ENCODE measurements at places on chromosomes 7 and 10.

DNA sequence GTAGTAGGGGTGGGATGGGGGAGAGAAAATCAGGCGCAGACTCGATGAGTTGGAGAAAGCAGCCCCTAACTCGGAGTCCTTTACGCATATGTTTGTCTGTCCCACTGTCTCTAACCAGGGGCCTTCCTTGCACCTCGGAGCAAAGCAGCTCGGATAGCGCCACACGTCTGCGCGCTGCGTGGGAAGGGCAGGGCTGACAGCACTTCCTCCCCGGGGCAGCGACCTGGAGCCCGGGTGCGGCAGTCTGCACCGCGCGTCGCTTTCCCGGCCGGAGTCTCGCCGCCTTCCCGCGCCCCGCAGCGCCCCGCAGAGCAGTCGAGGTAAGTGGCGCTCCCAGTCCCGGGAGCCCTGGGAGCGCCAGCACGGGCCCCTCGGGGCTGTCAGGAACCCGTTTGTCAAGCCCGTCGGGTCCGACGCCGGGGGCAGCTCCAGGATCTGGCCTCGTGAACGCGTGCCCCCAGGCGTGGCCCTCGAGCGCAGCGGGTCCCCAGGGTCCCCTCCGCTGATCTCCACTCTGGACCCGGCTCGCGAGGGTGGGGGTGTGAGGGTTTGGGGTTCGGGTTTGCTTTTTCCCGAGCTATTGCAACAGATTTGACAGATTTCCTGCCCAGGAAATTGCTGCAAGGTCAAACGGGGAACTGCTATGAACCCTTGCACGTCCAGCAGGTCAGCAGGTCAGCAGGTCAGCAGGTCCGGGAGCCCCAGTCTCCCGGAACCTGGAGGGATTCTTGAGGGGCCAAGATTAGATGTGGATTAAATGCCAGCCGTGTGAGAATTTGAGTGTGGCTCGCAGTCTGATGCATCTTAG is 597 bp downstream of the APBB1IP start:
- DNase-seq: no peak

- no peak for DNase-seq
Observed at GRCh38 chr7:149866779-149867447, 6.9 kb upstream of the ATP6V0E2 start.

GRCh38 chr10:74898201-74898976 is 72.0 kb downstream of the KAT6B start:
- DNase-seq: no peak

GRCh38 chr7:125485223-125485622 is 555.6 kb upstream of the POT1 start:
- DNase-seq: no peak

- no peak for DNase-seq
Observed at GRCh38 chr7:30660331-30661255, 21.7 kb downstream of the CRHR2 start.

- no peak for DNase-seq
Observed at GRCh38 chr7:21984042-21984441, 38.3 kb upstream of the CDCA7L start.

DNA sequence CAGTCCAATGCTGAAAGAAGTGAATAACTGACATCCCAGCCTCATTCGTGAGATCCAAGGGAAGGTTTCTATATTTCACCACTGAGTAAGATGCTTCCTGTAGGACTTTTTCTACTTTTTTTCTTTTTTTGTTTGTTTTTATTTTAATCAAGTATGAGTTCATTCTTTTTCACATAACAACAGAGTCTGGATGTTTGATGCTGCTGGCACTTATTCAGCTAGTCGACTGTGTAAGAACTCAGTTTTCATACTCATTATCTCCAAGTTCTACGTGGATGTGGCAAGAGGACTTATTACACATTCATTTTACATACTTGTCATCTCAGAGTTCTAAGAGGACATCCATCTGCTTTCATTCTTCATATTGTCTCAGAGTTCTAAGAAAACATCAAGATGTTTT is 86.9 kb downstream of the CPXM2 start:
- no peak for DNase-seq

- DNase-seq: no peak
Observed at GRCh38 chr10:32332299-32332750, 14.6 kb downstream of the EPC1 start.

DNA sequence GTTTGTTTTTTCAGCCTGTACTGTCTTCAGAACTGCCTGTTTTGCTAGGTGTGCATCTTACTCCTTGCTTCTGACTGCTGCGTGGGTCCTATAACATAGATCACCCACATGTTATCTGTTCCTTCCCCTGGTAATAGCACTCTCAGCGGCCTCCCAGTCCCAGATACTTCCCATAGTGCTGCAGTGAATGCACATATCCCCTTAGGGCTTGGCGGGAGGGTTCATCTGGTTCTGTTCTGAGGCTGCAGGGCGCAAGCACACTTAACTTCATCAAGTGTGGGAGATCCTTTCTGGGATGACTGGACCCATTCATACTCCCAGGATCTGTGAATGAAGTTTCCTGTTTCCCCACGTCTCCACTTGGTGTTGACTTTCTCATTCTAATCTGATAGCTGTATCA is 90.7 kb downstream of the CELF2 start:
- DNase-seq: no peak

- DNase-seq: no peak
Observed at GRCh38 chr7:88109612-88110011, 110.2 kb downstream of the SRI start.

DNA sequence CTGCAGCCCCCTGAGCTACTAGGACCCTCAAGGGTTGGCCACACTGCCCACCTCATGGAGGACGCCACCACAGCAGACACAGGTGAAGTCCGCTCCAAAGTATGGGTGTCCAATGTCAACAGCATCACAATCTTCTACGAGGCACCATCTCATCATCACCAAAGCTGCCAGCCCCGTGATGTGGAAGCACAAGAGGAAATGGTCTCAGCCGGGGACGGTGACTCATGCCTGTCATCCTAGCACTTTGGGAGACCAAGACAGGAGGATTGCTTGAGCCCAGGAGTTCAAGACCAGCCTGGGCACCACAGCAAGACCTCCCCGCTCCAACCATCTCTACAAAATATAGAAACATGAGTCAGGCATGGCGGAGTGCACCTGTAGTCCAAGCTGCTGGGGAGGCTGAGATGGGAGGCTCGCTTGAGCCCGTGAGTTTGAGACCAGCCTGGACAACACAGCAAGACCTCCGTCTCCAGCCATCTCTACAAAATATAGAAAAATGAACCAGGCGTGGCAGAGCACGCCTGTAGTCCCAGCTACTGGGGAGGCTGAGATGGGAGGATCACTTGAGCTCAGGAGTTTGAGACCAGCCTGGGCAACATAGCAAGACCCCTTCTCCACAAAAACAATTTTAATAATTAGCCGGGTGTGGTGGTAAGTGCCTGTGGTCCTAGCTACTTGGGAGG is 48.8 kb upstream of the MYL10 start:
- no peak for DNase-seq

- DNase-seq: no peak
Observed at GRCh38 chr10:56472978-56473377, 111.9 kb upstream of the ZWINT start.

DNA sequence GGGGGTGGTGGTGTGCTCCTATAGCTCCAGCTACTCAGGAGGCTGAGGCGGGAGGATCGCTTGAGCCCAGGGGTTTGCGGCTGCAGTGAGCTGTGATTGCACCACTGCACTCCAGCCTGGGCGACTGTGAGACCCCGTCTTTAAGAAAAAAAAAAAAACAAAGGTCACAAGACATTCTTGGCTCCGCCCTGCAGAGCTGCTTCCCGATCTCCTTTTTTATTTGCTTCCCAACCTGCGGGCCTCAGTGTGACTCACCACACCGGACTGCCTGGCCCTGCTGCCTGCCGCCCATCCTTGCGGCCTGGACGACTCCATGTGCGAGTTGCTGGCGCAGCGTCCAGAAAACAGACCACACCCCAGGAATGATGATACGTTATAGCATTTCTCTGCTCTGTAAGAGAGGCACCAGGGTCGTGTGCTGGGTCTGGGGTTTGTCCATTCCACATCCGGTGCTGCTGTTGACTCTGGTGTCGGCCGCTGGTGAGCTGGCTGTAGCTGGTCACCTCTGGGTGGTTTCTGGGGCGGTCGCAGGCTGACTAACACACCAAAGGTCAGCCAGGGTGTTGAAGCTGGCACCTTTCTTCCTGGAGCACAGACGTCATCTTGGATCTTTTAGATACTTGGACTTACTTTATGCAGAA is 123.6 kb downstream of the TCF7L2 start:
- no peak for DNase-seq

DNA sequence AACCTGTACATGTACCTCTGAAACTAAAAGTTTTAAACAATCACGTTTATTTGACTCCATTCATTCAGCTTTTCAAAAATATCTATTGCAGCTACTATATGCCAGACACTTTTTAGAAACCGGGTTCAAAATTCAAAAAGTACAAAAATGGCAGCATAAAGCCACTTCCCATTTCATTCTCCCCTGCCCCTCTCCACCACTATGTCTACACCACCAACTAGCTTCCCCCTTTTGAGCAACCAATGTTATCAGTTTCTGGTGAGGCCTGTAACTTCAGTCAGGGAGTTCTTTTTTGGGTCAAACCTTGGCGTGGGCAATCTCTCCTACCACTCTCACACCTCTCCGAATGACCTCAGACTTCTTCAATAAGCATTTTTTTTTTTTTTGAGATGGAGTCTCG is 11.5 kb upstream of the HHEX start:
- DNase-seq: no peak

DNA sequence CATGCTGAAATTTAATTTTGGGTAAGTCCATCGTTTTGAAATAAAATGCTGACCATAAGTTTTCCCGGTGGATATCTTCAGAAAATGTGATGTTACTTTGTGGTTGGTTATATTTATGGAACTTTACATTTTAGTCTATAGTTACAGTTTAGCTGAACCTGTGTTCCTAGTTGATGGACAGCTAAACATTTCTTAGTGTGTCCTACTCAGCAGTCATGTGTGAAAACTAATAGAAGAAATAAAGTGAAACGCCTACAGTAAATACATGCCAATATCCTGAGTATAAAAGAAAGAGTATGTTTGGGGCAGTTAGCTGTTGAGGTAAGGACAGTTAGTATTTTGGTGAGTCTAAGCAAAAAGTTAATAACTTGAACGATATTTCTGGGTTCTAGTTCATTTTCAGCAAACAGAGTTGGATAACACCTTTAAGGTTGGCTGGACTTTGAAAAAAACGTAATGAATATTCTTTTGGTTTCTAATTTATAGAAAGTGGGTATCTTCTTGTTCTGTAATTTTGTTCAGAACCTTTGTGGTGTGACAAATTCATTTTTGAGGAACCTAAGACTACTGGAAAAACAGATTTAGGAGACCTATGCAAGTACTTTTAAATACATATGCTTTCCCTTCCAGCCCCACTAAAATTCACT is 28.7 kb downstream of the LCOR start:
- no peak for DNase-seq

DNA sequence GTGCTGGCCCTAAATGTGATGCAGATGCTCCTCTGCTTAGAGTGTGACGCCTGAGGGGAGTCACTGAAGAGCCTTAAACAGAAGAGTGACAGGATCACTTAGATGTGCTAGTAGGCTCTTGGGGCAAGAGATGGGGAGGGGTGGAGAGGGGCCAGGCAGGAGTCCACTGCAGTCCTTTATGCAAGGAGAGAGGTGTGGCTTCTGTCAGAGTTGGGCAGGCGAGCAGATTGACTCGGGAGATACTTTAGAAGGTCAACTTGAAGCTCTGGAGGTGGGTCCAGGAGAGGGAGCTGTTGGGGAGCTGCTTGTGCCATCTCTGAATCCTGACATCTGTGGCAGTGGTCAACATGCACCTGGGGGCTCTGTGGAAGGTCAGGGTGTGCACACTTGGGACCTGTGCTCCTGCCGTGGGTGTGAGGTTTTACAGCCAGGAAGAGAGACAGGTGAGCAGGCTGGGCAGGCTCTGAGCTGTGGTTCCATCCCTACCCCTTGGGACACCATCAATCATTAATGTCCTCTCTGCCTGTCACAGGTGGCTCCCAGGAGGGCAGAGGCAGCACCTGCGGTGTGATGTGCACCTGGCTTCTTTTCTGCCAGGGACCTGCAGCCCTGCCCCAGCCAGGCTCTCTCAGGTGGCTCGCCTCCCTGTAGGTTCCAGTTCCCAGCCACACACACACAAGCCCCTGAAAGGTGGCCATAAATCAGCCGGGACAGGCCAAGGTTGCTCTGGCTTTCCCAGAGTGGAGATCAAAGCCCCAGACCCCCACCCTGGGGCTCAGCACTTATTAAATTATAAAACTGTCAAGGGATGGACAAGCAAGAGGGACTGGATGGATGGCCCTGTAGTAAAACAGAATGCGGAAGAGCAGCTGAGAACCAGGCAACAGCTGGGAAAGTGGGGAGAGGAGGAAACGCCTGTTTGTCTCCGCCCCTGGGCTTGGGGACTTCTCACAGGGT is 14.0 kb downstream of the NEURL1 start:
- DNase-seq: no peak

GRCh38 chr7:84455788-84456187 is 261.2 kb upstream of the SEMA3A start:
- DNase-seq: no peak

GRCh38 chr7:141416650-141417270 is 134.4 kb upstream of the AGK start:
- DNase-seq: no peak

DNA sequence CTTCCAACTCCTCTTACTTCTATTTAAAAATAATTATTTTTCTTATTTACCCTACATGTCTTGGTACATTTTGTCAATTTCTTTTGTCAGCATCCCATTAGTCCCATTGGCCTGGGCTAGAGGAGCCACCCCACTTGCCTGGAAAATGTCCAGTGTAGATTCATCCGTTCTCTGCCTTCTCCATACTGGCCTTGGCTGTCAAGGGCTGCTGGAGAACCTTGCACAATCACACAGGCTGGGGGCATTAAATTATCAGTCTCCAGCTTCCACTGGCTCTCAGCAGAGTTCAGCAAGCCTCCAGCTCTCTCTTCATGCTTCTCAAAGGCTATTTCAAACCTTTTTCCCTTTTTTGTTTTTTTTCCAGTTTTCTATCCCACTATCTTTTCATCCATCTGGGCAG is 13.8 kb upstream of the ZCCHC24 start:
- DNase-seq: no peak

DNA sequence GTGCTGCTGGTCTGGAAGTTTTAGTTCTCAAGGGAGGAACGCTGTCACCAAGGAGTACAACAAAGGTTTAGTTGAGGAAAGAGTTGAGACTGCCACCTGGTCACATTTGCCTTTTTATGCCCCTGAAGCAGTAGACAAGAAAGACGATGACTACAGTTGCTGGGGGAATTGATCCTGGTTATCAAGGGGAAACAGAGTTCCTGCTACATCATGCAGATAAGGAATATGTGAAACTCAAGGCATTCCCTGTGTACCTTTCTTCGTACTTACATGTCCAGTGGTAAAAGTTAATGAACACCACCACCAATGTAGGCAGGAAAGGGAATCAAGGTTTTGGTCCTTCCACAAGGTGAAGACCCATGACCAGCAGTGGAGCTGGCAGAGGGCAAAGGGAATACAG is 31.8 kb downstream of the SLC35B4 start:
- no peak for DNase-seq

GRCh38 chr10:33327751-33328150 is 6.7 kb downstream of the NRP1 start:
- no peak for DNase-seq

- no peak for DNase-seq
Observed at GRCh38 chr10:43781480-43782361, 133.0 kb upstream of the ZNF32 start.

GRCh38 chr10:22670788-22671187 is 43.6 kb downstream of the PIP4K2A start:
- DNase-seq: no peak

GRCh38 chr7:94145602-94146001 is 141.4 kb upstream of the BET1 start:
- DNase-seq: no peak
